ENCODE measurements at places on chromosomes 16 and 17.

DNA sequence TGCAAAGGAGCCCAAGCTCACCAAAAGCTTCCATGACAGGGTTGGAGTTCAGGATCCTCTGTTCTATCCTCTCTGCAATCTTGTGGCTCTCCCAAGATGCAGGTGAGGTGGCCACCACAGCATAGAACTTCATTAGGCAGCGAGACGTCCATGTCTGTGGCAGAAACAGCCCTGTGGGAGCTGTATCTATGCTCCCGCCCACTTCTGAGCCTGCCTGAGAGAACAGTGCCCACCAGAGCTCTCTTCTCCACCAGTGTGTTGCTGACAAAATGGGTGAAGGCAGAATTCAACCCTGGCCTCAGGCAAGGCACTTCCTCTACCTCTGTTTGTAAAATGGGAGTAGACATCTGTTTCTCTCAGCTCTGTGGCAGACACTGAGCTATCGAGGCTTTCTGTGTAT lies 18.8 kb downstream of the MYO19 start:
- DNase-seq: no peak

GRCh38 chr17:78448356-78448993 lies 70.0 kb downstream of the PGS1 start:
- DNase-seq: no peak

DNA sequence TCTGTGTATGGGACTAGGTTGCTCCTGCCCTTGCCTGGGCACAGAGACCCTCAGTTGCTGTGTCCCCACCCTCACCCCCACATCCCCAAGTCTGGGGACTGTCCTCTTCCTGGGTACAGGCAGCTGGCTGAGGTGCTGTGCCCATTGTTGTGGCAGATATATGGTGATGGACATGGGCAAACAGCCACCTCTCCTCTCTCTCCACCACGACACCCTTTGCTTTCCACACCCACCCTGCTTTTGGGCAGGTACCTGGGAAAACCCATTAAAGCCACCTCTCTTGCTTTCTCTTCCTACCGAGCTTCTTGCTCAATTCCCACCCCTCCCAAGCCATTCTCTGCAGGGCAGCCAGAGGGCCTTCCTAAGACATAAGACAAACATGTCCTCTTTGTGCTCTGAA lies 21.7 kb downstream of the TRPV2 start:
- DNase-seq: no peak

DNA sequence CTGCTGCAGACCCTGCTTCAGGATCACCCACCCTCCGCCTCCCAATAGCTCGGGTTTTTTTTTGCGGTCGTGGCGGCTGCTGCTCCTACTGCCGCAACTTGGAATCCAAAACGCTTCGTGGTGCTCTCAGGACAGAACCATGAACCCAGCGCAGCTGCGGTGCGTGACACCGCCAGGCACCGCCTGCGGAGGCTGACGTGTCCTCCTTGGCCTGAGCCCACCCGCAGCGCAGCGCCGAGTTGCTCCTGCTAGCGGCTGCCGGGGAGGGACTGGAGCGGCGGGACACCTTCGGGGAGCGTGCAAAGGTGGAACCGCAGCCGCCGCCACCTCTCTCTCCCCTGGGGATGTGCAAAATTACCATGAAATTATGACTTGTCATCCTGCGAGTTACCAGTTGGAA lies 1893.0 kb downstream of the TP53TG3F start:
- DNase-seq: no peak

GRCh38 chr17:36461330-36462110 lies 25.0 kb upstream of the ZNHIT3 start:
- DNase-seq: no peak

- DNase-seq: no peak
Measured at GRCh38 chr16:88050952-88051660, 99.9 kb downstream of the BANP start.

DNA sequence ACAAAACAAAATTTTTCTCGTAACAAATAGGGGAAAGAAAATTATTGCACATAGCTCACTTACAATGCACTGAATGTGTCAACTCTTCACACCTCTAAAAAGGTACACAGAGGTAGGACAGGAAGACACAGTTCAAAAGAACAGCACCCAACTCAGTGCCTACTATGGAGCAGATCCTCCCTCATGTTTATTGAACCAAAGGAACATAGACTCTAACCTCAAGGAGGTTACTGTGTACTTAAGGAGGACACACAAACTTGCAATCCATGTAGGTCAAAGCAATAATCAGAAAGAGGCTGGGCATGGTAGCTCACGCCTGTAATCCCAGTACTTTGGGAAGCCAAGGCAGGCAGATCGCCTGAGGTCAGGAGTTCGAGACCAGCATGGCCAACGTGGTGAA lies 50.3 kb downstream of the SLC39A11 start:
- no peak for DNase-seq

GRCh38 chr16:81635063-81635937 lies 143.8 kb upstream of the PLCG2 start:
- DNase-seq: no peak

- DNase-seq: no peak
Measured at GRCh38 chr17:39634384-39634871, 2.5 kb upstream of the STARD3 start.

- DNase-seq: no peak
Measured at GRCh38 chr17:80883831-80884735, 107.6 kb upstream of the CHMP6 start.

DNA sequence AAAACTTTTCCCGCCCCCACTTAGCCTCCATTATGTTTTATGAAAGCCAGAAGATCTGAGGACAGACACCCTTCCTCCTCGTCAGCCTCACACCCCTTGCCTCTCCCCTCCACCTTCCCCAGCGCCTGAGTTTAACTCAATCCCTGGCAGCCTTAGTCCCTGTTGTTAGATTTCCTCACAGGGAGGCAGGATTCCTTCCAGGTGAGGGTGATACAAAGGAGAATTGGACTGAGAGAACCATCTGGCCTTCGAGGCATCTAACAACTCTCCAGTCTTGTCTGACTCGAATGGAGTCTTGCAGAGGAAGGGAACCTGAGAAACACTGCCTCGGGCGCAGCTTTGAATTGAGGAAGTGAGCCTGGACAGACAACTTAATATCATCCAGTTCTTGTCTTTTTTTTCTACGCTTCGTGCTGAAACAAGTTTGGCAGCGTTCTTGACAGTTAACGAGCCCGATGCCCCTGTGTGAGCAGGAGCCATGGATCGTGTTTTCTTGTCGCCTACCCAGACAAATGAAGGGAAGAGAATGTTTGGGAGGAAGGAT lies 1.3 kb upstream of the ZNF768 start:
- no peak for DNase-seq

DNA sequence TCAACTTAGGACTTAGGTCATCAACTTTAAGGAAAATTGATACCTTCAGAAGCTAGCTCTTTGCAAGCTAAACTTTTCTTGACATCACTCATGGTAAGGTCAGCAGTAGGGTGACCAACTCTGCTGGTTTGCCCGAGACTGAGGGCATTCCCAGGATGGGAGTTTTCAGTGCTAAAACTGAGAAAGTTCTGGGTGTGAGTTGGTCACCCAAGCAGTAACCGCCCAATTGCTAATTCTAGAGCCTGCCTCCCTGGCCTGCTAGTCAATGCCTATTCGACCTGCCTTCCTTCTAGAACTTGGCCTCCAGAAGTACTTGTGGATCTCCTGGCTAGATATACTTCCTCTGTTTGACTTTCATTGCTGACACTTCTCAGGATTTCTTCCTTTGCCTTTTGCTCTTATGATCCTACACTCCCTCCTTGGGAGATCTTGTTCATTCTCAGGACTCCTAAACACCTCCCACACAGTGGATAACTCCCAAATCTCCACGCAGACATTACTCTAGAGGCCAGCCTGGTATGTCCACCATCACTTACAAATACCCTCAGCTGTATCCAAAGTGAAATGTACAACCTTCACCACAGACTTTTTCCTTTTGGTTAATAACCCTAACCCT lies 10.5 kb upstream of the MYO18A start:
- DNase-seq: no peak

GRCh38 chr16:9791556-9791955 lies 390.7 kb downstream of the GRIN2A start:
- DNase-seq: no peak

DNA sequence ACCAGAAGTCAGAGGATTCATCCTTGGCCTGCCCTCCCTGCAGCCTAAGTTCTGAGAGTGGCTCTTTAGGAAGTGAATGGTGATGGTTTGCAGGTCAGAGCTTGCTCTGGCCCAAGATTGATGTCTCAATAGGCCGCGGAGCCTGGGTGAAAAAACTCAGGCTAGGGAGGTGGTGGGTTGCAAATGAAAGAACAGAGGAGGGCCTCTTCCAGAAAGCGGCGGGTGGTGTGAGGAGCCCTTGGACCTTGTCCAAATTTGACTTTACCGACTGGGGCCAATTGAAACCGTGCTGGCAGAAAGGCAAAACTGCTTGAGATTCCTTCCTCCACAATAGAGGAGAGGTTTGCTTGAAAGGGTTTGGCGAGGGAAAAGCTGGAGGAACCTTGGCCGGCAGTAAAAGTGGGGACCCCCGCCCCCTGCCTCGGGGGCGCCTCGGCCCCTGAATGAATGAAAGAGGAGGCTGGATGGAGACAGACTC lies 331.3 kb downstream of the SEC14L1 start:
- no peak for DNase-seq

DNA sequence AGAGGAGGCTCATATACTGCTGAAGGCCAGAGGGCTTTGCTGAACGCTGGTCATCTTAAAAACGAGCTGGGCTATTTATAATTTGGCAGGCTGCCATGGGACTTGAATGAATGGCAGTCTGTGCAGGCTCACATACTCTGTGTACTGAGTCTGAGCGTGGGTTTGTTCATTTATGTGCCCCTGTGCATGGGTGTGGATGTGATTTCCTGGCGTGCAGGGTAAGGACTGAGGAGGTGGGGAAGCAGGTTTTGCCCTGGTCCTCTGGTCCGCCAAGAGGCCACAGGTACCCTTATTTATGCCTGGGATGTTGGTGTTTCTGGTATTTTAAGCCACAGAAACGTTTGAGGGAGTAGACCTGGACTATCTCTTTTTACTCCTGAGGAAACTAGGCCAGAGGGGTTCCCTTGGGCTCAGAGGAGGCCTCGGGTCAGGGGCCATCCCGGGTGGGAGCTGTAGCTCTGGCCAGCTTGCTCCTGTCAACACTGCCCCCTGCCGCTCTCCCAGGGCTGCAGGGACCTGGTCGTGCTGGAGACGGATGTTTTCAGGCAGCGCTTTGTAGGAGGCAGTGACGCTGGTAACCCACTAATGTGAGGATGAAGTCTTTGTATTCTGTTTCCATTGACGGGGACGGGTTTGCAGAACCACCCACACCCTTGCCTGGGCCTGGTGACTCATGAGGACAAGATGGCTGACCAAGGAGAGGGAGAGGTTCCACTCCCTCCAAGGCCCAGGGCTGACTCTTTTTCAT lies 184.4 kb downstream of the MSI2 start:
- peak; percentile 91 for DNase-seq

DNA sequence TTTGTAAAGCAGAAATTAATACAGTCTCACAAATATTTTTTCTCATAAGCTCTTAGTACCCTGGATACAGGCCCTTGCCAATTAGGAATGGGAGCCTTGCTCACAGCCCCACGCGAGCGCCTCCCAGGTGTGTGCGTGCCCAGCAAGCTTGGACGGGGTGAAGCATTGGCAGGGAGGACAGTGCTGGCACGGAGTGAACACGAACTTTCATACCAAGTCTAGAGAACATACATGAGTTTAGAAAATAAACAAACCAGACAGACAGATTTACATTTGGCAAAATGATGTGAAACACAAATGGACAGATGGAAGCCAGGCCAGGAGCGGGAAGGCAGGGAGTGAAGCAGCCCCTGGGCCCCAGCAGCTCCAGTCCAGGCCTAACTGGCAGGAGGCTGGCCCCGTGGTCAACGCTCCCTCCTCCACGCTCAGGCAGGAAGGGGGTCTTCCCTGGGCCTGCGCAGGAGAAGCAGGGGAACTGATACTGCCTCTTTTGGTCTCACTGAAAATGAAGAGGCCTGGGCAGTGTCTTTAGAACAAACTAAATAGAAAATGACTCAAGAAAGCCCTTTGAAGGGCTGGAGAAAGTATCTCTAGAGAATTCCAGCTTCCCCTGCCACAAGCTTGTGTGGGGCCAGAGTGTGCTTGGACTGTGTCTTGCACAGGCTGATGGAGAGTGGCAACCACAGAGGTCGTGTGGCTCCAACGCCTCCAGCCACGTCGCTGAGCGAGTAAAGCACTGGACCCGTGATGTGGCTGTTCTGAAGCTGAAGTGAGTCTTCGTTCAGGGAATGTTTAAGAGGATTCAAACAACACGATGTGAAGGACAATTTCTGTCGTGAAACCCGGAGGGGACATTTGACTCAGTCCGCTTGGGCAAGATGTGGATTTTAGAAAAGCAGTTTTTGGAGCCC lies 9.9 kb upstream of the FOXJ1 start:
- no peak for DNase-seq

DNA sequence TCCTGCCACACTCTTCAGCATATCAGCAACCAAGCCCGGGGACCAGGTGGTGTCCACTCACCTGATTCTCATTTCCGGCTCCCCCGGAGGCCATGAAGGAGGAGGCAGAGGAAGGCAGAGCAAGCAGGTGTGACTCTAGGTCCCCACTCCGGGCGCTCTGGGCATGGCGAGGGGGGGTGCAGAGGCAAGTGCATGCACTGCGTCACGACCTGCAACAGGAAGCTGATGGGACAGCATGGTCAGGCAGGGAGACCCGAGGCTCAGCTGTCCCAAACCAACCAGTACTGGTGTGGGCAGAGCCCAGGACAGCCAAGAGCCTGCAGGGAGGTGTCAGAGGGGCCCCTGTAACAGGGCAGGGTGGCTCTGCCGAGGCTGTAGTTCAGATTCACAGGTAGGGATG lies 2.1 kb upstream of the ENGASE start:
- no peak for DNase-seq

DNA sequence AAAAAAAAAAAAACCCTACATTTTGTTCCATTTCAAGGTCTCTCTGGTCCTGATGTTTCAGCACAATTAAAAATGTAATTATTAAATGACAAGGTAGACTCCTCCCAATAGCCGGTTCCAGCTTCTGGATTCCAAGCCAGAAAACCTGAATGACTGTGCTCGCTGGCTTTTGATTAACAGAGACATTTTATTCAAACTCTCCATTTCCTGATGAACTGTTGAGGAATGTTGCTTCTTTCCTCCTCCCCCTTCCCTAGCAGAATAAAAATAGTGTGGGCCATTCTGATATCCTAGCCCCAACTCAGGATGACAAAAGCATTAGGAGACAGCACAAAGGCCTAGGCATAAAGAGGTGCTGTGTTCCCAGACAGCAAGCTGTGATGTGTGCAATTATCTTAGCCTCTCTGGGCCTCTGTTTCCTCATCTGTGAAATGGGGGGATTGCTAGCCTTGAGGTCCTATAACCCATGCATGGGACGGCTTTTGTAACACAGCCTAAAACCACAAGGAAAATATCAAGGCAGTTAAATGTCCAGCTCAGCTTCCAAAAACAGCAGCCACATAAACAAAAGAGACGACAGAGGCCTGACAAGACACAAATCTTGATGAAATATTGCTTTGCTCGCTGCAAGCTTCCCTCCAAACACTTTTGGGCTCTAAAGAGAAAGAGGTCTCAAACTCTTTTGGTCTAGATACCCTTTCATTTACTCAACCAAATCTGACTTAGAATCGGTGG lies 127.2 kb upstream of the RCVRN start:
- DNase-seq: no peak

- no peak for DNase-seq
Measured at GRCh38 chr17:4901108-4901647, 1.7 kb downstream of the CHRNE start.

- no peak for DNase-seq
Measured at GRCh38 chr16:26087091-26087490, 395.3 kb downstream of the HS3ST4 start.
